ENCODE measurements at places on chromosomes 5 and 9.

GRCh38 chr5:21689587-21689986 lies 1163.6 kb downstream of the CDH12 start:
- DNase-seq: no peak

GRCh38 chr5:172276214-172276613 lies 7.3 kb downstream of the UBTD2 start:
- DNase-seq: no peak

DNA sequence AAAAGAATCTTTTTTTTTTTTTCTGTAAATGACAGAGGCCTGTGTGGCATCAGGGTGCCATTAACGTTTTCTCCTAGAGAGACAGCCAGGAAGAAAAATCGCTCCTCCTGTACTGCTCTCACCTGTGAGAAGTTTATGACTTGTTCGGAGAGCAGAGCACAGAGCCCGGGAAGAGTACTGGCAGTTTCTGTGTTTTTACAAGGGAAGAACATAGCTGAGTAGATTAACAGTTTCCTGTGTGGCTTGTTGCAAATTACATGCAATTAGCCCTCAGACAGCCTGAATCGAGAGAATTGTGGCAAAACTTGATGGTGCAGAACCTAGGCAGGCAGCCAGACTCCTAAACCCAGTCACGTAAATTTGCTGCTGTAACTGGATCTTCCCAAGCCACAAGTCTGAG lies 32.1 kb downstream of the PRKACG start:
- no peak for DNase-seq

DNA sequence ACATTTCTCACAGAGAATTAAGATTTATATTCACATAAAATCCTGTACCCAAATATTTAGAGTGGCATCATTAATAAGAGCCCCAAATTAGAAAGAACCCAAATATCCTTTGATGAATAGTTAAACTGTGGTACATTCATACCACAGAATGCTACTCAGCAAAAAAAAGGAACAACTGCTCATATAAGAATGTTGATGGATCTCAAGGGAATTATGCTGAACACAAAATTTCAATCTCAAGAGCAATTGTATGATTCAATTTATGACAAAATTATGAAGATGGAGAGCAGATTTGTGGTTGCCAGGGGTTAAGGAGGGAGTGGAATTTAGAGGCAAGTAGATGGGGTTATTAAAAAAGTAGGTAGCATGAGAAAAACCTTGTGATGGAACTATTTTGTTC lies 4.5 kb upstream of the PAIP1 start:
- DNase-seq: no peak

- DNase-seq: no peak
These were observed 27.2 kb downstream of the SETX start for GRCh38 chr9:132327537-132327936.

GRCh38 chr5:63240063-63240755 lies 661.6 kb downstream of the LRRC70 start:
- DNase-seq: no peak

- DNase-seq: no peak
These were observed 608.0 kb downstream of the BRINP1 start for GRCh38 chr9:118761016-118761790.

DNA sequence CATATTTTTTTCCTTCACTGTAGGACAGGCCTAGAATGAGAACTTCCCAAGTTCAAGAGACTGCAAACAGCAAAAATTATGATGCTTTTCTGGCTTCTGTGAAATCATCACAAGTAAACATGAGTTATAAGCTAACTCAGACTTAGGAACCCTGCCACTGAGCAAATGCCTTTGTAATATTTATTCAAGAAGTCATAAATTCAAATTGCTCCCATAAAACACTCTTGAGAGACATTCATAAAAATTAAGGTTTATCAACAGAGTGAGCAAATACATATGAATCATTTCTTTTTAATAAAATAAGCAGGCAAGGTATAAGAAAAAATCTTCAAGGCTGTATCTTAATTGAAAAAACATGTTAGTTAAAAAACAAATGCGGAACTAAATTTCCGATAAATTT lies 124.2 kb downstream of the GNA14 start:
- DNase-seq: no peak

DNA sequence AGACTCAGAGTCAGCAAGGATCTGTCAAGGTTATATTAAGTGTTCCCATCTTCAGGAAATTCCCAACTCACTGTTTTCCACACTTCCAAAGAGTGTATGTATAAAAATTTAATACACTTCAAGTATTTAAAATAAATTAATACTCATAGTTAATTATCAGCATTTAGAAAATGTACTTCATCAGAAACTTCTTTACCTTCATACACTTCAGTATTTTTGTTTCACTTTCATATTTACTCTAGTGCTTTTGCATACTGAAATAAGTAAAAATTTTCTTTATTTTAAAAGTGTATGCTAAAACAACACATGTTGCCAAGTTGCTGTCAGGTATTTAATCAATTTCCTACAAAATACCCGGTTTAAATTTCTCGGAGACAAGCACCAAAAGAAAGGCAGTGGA lies 16.5 kb downstream of the RICTOR start:
- DNase-seq: no peak

DNA sequence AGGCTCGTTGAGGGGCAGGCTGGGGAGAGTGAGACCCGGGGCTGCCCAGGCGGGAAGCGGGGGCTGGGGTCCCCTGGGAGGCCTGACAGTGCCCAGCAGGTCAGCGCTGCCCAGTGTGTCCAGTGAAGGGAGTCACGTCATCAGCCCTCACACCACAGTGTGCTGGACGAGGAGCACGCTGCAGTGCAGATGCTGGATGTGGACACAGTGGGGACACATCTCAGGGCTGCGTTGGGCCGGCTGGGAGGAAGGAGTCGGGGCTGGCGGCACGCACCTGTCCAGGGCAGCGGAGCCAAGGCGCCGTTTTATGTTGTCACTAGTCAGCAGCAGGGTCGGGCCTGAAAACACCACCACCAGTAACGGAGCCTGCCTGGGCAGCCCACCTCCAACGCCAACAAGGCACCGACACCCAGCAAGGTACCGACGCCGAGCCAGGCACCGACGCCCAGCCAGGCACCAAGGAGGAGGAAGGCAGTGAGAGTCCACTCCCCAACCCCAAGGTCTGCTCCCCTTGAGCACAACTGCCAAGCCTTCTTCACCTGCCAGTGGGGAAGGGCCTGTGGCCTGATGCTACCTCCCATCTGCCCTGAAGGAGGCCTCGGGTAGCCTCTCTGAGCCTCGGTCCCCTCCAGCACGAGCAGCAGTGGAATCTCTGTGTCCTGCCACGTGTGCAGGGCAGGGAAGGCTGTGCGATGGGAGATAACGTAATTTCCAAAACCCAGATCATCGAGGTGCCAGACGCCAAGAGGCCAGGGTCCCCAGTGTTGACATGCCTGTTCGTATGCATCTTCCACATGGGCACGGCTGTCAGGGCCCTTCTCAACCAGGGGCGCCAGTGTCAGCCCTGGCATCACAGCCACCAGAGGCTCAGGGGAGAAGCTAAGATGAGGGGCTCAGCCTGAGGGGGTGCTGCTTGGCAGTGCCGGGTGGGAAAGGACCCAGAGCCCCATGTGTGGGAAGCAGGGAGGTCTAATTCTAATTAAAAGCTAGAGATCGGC lies 21.9 kb upstream of the NSMF start:
- no peak for DNase-seq

DNA sequence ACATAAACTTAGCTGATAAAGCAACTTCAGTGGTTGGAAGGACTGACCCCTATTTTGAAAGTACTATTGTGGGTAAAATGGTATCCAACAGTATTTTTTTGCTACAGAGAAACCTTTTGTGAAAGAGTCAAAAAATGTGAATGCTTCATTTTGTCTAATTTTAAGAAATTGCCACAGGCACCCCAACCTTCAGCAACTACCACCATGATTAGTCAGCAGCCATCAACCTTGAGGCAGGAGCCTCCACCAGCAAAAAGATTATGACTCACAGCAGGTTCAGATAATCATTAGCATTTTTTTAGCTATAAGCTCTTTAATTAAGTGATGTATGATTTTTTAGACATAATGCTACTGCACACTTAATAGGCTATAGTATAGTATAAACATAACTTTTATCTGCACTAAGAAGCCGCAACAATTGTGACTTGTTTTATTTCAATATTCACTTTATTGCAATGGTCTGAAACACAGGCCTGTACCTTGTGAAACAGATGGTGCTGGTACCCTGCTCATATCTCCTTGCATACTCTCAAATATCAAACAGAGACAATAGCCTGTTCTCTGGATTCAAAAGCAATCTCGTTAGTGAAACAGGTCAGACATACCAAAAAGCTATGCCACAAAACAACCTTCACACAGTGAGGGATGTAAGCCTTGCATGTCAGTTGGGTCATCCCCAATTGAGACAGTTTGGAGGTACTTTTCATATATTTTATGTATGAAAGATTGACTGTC lies 261.2 kb upstream of the FAM174A start:
- DNase-seq: no peak

GRCh38 chr5:67335426-67335825 lies 138.8 kb upstream of the CD180 start:
- no peak for DNase-seq

DNA sequence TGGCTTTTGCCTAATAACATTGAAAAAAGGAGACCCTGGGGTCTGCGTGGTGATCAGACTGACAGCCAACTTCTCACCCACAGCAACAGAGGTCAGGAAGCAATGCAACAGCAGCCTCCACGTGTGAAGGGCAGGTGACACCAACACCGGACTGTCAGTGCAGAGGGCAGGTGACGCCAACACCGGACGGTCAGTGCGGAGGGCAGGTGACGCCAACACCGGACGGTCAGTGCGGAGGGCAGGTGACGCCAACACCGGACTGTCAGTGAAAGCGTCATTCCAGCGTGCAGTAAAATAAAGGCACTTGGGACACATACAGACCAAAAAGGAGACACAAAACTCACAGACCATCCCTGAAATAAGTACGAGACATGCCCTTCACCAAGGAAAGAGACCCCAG lies 37.2 kb upstream of the CEP72 start:
- DNase-seq: no peak

DNA sequence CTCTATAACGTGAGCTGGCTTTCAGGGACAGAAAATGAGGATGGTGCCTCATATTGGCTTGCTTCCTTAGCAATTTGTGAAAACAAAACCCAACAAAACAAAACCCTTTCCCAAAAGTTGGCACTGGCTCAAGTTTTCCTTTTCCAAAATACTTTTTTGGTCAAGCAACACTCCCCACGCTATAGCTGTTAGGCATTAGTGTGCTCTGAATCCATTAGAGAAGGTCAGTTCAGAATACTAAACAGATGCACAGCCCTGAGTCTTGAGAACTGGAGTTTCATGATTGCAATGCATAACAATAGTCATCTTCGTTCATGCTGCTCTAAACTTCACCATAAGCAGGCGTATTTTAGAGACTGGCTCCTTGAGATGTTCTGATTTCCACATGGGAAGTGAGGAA lies 172.0 kb upstream of the KLF9 start:
- no peak for DNase-seq

DNA sequence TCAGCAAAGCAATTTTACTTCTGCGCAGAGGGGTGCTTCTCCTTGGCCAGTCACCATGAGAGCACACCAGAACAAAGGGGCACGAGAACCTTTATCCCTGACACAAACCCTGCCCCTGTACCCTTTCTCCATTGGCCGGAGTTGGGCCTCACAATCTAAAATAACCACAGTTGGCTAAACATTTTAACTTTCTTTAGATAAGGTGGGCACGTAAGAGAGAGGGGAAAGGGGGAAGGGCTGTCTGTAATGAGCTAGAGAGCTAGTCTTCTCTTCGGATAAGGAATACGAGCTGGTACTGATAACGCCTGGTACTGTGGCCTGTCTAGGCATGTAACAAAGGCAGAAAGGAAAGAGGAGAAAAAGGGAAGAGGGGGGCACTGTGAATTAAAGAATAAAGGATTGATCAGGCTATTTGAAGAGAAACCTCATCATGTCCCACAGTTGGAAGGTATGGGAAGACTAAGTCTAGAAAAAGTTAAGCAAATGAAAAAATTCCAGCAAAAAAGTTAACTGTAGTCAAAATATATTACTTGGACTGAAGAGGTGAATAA lies 1.8 kb upstream of the IARS1 start:
- no peak for DNase-seq

- DNase-seq: no peak
These were observed 97.9 kb downstream of the DAPK1 start for GRCh38 chr9:87595610-87596009.

DNA sequence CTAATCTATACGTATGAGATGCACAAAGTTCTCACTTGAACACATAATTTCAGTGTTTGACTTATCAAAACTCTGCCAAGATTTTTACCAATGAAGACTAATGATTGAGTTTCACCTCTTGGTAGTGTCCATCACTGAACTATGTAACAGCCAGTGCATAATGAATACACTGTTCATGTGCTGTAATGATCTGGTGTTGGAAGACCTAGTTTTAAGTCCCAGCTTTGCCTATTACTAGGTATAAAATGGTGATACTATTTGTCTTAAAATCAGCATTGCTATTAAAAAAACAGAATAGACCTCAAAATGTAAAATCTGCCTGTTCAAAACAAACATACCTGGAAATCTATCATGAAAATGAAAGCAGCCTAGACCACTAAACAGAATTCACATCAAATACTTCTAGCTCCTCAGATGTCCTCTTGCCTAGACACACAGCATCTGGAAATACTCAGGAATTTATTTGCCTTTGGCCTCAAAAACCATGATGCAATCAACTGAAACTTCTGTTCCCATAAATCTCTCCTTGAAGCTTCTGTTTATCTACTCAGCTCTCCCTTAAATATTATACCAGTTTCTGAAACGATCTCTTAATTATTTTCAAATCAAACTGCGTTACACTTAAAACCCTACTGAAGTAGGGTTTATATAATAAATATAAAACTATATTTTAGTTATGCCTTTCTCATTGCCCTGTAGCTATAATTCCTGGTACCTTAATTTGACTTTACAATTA lies 38.1 kb downstream of the MRPS27 start:
- DNase-seq: no peak

GRCh38 chr9:117722108-117722761 lies 18.0 kb downstream of the TLR4 start:
- no peak for DNase-seq

DNA sequence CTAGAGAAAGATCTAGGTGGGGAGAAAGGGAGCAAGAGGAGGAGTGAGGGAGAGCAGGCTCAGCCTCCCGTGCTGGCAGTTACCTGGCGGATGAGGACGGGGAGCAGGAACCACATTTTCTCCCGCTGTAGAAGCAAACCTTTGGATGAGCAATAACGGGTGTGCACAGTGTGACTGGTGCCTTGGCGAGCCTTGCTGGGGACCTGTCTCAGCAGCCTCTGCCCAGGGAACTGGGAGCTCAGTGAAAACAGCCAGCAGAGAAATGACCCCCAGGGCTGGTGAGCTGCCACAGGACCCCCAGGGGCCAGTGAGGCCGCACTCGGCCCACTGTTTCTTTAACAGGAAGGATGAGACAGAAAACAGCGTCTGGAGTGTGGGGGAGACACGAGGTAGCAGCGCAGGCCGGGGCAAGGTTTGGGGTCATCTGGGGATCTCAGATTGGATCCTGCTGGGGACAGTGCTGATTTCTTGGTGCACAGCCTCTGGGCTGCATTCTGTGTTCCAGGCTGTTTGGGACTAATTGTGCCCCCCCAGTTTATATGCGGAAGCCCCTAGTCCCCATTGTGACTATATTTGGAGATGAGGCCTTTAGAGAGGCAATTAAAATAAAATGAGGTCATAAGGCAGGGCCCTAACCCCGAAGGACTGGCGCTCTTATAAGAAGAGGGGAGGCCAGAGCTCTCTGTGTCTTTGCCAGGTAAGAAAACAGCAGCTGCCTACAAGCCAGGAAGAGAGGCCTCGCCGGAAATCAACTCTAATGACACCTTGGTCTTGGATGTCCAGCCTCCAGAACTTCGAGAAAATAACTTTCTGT lies 118.8 kb upstream of the PHYKPL start:
- DNase-seq: no peak
